ENCODE measurements at places on chromosomes 5 and 9.

DNA sequence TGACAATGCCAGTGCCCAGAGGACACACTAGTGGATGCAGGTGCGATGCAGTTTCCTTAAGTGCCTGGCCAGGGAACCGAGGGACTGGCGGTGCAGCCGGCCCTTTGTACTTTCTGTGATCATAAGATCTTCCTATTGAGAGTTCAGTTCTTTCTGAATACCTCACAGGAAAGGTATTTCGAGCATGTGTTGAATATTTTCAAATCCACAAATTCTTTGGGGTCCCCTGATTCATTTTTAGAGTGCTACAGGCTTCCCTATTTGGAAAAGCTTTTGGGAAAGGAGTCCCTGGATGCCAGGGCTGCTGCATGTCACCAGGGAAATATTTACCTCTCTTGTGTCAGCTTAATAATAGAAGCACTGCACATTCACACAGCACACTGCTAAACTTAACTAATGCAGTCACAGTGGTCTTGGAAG lies 281.5 kb downstream of the GADD45G start:
- no peak for DNase-seq

GRCh38 chr9:73597771-73598170 lies 446.1 kb downstream of the ANXA1 start:
- no peak for DNase-seq

DNA sequence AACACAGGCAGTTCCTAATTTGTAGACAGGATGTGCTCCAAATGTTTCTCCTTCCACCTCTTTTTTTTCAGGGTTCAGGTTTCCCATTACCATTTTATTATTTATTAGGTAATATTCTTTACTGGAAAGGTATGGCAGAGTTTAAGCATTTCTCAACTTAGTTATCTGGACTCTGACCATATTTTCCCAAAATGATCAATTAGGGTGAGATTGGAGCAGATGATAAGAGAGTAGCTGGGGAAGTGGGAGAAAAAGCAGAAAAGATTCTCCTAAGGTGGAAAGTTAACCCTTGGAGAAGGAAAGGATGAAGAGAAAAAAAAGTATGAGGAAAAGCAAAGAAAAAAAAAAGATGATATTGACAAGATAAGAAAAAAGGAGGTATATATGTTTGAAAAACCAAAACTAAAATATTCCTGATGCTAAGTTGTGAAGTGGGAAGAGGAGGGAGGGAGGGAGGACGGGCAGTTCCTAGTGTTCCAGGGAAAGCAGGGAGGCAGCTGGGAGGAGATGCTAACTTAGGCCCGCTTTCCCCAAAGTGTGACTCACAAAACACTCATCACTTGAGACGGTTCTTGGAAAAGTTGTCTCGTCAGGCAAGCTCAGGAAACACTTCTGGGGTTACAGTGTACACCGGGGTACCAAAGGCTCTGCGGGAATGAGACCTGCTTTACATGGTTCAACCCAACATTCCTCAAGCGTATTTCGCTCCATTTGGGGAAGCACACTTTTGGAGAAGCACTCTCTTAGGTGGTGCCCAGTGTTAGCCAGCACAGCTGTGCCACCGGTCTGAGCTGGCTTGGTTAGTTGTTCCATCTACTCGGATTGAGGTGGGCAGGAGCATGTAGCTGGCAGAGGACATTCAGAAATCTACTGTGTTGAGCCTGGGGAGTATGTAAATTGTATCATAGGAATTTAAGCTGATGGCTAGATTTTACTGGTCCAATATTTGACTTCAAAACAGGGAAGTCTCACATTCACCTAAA lies 35.1 kb downstream of the B4GALT1 start:
- no peak for DNase-seq

- DNase-seq = no peak
Measured at GRCh38 chr5:65482736-65483545, 1.2 kb upstream of the ADAMTS6 start.

DNA sequence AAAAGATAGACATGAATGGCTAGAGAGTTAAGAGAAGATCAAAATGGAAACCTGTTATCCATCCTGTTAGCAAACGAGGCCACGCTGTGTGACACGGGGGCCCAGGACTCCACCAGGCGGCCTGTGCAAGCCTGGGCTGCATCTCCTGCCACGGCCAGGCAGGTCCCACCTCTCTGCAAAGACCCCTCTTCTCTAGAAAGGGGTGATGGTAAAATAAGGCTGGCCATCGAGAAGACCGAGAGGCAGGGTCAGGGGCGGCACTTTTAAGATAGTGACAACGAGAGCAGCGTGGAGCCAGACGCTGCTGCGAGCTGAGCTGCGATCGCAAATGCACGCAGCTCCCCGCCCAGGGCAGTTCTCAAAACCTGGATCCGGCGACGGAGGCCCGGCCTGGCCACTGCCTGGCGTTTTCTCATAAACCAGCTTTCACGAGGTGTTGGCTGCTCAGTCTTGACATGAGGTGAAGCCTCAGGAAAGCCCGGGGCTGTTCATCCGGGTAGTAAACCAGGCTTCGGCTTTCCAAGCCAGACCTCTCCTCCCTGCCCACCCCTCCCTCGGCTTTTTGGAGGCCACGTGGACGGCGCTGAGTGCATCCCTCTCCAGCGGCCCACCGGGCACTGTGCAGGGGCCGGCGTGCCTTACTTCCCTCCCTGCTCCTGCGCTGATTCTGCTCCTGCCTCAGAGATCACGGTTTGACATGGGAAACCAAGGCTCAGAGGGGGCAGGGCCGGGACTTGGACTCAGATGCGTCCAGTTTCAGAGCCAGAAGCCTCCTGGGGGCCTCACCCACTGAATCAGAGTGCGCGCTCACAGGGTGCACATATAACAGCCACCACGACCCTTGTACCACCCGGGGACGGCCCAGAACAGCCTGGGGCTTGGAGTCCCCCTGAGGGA lies 151.6 kb upstream of the PHYKPL start:
- DNase-seq = no peak

GRCh38 chr9:80491086-80491696 lies 919.4 kb downstream of the TLE4 start:
- DNase-seq = no peak
